ENCODE measurements at places on chromosomes 4 and X. TPM values are rescaled to one million over a fixed set of nuclear protein-coding genes. Genes with fewer than 3 reads are reported as not detected.

- DNase-seq = no peak
- no peak overlapping the region for H3K27ac ChIP-seq
- no peaks in the 10 kb centered on the region for H3K36me3 ChIP-seq
These were observed 419 bp upstream of the RPGR start for GRCh38 chrX:38327775-38328081.

DNA sequence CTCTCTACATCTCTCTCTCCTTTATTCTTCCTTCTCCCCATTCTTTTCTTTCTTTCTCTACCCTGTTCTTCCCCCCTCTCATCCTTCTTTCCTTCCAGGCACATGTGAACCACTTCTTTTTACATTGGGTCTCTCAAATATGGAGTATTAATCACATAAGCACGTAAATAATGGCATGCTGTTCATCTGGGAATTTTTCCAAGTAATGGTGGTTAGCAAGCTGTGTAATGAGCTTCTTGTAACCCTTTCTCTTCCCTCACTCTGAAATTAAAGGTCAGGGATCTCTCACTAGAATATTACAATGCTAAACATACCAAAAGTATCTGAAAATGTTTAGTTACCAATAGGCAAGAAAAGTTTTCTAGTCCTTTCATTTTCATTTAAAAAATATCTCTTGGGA, 239.9 kb upstream of the TEX13A start:
- H3K27me3 ChIP-seq = no peaks in the 10 kb centered on the region
- H3K4me1 ChIP-seq = no peaks in the 10 kb centered on the region
- H3K27ac ChIP-seq = no peak overlapping the region
- no peak overlapping the region for H3K4me3 ChIP-seq

DNA sequence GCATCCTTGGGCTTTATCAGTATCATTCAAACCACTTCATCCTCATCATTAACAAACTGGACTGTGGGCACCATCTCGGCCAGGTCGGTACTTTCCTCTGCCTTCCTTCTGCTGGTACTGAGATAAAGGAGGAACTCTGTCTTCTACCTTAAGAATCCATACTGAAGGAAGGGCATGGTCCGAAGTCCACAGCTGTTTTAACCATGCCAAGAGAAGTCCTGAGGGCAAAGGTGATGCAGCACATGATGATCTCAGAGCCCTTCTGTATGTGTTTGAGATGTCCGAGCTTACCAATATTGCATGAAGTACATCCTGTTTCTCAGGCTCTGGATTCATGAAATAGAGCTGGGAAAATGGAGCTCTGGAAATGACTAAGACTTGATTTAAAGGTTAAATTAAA, 125.5 kb upstream of the STS start:
- no peaks in the 10 kb centered on the region for H3K27me3 ChIP-seq
- no peaks in the 10 kb centered on the region for H3K36me3 ChIP-seq
- no peaks in the 10 kb centered on the region for H3K4me1 ChIP-seq
- H3K27ac ChIP-seq = no peak overlapping the region
- DNase-seq = no peak

DNA sequence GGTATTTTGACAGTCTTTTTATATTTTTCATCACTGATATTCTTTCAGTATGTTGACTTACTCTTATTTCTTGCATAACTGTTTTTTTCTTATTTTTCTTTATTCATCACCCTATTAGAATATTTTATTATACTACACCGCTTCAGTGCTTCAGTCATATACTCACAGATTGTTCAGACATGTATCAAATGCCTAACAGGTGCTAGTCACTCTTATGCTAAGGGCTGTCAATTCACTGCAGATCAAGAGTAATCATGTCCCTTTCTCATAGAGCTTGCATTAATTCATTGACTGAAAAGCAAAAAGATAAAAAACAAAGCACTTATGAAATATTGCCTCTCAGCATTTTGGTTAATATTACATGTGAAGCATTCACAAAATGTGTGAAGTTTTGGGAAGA, 1435.6 kb downstream of the STIM2 start:
- no peaks in the 10 kb centered on the region for H3K27me3 ChIP-seq
- H3K27ac ChIP-seq = no peak overlapping the region
- H3K36me3 ChIP-seq = no peaks in the 10 kb centered on the region
- DNase-seq = no peak
- H3K4me3 ChIP-seq = no peak overlapping the region

DNA sequence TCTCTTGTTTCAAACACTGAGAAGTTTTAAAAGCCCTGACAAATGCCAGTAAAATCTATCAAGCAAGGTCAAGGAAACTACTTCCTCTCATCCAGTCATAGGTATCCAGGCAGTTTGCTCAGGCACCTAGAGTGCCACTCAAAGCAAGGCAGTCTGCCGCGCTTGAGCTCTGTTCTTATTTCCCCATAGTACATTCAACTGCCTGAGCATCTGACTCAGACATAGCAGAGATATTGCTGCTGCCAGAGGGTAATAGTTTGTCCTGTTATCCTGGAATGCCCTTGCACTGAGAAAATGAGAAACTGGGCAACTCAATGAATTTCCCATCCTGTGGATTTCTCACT, 16.1 kb upstream of the ATP8A1 start:
- peak; percentile 27 for DNase-seq
- H3K27me3 ChIP-seq = no peaks in the 10 kb centered on the region
- no peaks in the 10 kb centered on the region for H3K36me3 ChIP-seq
- H3K27ac ChIP-seq = no peak overlapping the region

DNA sequence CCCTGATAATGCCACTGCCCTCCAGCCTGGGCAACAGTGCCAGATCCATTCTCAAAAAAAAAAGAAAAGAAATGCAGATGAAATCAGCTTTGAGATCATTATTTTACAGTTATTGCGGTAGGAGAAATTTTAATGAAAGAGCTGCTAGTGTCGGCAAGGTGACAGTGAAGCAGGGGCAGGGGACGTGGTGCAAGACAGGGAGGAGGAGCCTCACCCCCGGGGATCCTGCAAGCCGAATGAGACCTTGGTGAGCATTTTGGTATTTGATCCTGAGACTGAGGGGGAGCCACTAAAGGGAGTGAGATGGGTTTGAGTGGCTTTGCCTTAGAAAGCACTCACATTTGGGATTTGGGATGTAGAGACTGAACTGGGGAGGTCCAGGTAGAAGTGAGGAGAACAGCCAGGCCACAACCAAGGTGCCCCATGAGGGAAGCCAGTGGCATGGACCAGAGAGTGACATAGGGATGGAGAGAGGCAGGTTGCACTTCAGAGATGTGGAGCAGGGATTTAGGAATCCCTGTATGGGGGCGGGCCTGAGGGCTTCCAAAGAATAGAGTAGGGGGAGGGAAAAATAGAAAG, 23.6 kb downstream of the RBM10 start:
- no peaks in the 10 kb centered on the region for H3K4me1 ChIP-seq
- DNase-seq = no peak
- H3K36me3 ChIP-seq = no peaks in the 10 kb centered on the region
- H3K4me3 ChIP-seq = no peak overlapping the region
- H3K27ac ChIP-seq = no peak overlapping the region

DNA sequence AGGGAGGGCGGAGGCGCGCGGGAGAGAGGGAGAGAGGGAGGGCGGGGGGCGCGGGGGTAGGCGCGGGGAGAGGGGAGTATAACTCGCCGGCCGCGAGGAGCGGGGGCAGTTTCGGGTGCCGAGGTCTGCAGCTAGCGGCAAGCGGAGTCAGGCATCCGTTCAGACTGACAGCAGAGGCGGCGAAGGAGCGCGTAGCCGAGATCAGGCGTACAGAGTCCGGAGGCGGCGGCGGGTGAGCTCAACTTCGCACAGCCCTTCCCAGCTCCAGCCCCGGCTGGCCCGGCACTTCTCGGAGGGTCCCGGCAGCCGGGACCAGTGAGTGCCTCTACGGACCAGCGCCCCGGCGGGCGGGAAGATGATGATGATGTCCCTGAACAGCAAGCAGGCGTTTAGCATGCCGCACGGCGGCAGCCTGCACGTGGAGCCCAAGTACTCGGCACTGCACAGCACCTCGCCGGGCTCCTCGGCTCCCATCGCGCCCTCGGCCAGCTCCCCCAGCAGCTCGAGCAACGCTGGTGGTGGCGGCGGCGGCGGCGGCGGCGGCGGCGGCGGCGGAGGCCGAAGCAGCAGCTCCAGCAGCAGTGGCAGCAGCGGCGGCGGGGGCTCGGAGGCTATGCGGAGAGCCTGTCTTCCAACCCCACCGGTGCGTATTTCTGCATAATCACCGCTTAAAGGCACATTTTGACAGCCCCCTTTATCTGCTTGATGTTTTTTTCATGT, at the start of gene POU4F2:
Gene POU4F2 (plus strand): TSS at position 108 of the 720 bp plus-strand sequence. CDS start 248 bp downstream, at position 356.
- H3K4me1 ChIP-seq = peaks cover 4% of the 10 kb centered on the region
- no peak for DNase-seq
- no peaks in the 10 kb centered on the region for H3K36me3 ChIP-seq
- H3K27me3 ChIP-seq = peaks cover 4% of the 10 kb centered on the region
- no peak within 1 kb of the TSS for H3K27ac ChIP-seq

- no peaks in the 10 kb centered on the region for H3K27me3 ChIP-seq
- H3K4me3 ChIP-seq = no peak overlapping the region
- DNase-seq = no peak
- no peak overlapping the region for H3K27ac ChIP-seq
- no peaks in the 10 kb centered on the region for H3K4me1 ChIP-seq
- H3K36me3 ChIP-seq = no peaks in the 10 kb centered on the region
These were observed 48.0 kb downstream of the CXCL8 start for GRCh38 chr4:73788411-73788810.

DNA sequence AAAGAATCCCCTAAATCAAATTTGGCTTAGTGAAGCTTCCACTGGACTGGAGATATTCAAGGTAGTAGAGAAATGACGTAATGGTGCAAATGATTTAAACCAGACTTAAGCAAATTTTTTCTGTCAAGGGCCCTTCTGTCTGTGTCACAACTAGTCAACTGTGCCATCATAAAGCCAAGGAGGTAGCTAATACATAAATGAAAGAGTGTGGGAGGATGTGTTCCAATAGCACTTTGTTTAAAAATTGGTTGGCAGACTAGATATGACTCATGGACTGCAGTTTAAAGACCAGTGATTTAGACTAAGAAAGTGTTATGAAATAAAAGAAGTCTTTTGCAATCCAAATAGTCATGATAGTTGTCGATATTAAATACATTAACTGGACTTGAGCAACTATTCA, 24.3 kb upstream of the TEX13C start:
- H3K4me1 ChIP-seq = no peaks in the 10 kb centered on the region
- no peaks in the 10 kb centered on the region for H3K27me3 ChIP-seq
- H3K27ac ChIP-seq = no peak overlapping the region
- H3K4me3 ChIP-seq = no peak overlapping the region
- DNase-seq = no peak
- H3K36me3 ChIP-seq = no peaks in the 10 kb centered on the region

- no peaks in the 10 kb centered on the region for H3K36me3 ChIP-seq
- no peaks in the 10 kb centered on the region for H3K27me3 ChIP-seq
- no peaks in the 10 kb centered on the region for H3K4me1 ChIP-seq
- H3K4me3 ChIP-seq = no peak overlapping the region
- no peak for DNase-seq
- no peak overlapping the region for H3K27ac ChIP-seq
These were observed 4.3 kb downstream of the SLC9A7 start for GRCh38 chrX:46754586-46755061.

DNA sequence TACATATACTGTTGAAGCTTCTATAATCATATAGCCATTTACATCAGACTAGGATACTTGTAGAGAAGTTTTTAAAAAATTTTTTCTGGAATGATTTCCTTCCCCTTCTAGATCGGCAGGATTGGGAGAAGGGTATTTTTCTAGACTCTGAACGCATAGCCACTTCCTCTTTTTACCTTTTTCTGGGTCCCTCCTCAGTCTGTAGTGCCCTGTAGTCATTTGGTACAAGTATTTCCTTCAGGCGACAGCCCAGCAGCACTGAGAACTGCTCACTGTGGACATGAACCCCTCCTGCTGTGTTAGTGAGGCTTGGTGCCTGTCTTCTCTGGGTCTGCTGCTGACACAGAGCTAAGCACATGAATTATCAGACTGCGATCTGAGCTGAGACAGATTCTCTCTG, 255.4 kb downstream of the ARHGAP10 start:
- H3K4me3 ChIP-seq = no peak overlapping the region
- no peaks in the 10 kb centered on the region for H3K27me3 ChIP-seq
- H3K36me3 ChIP-seq = no peaks in the 10 kb centered on the region
- H3K27ac ChIP-seq = no peak overlapping the region

- peak overlapping the region; percentile 63 for H3K27ac ChIP-seq
- H3K27me3 ChIP-seq = no peaks in the 10 kb centered on the region
- no peak overlapping the region for H3K4me3 ChIP-seq
- peaks cover 6% of the 10 kb centered on the region for H3K36me3 ChIP-seq
These were observed 18.3 kb downstream of the NOA1 start for GRCh38 chr4:56959100-56959499.

DNA sequence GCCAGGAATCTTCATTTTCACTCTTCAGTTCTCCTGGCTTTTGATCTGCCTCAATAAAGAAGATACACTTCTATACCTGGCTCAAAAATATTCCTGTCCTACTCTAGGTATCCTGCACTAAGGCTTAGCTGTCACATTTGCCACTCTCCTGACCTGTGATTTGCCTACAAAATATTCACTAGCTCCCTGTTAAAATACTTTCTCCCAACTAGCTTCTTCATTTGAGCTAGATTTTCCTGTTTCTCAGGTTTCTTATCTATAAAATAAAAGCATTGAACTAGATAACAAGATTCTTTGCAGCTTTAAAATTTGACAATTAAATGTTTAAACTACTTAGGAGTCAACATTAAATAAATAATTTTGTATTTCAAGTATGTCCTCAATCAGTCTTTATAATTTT, 53.2 kb downstream of the CHIC2 start:
- no peaks in the 10 kb centered on the region for H3K36me3 ChIP-seq
- no peak overlapping the region for H3K4me3 ChIP-seq
- H3K27me3 ChIP-seq = no peaks in the 10 kb centered on the region
- H3K27ac ChIP-seq = no peak overlapping the region
- DNase-seq = no peak
- H3K4me1 ChIP-seq = no peaks in the 10 kb centered on the region

DNA sequence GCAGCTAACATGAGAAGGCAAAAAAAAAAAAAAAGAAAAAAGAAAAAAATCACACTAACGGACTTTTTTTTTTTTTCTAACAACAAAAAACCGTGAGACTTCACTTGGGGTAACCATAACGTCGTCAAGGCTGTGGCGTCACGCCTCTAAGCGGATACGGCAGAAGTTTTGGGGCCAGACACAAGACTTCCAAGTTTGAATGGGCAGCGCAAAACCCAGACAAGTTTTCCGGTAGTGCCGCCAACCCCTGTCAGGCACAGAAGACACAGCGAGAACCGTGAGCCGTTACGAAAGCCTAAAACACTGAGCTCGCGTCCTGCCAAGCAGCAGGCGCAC, 556 bp upstream of the SMARCA5 start:
- H3K4me3 ChIP-seq = peak overlapping the region; percentile 79
- peak overlapping the region; percentile 91 for H3K27ac ChIP-seq
- H3K36me3 ChIP-seq = peaks cover 2% of the 10 kb centered on the region
- no peak for DNase-seq
- peaks cover 30% of the 10 kb centered on the region for H3K4me1 ChIP-seq
- H3K27me3 ChIP-seq = no peaks in the 10 kb centered on the region

GRCh38 chrX:11611965-11612364, 53.8 kb downstream of the ARHGAP6 start:
- H3K36me3 ChIP-seq = no peaks in the 10 kb centered on the region
- H3K4me1 ChIP-seq = no peaks in the 10 kb centered on the region
- DNase-seq = no peak

The SPATA4 gene
- 1.0 TPM for total RNA-seq

The FRG2 gene
- not detected for total RNA-seq

The ARAF gene
- 118 TPM for total RNA-seq

The SCML2 gene
- total RNA-seq = 1.3 TPM

The MAGEA2B gene
- not detected for total RNA-seq

The SPANXA1 gene
- total RNA-seq = not detected

The HMX1 gene
- not detected for total RNA-seq

The KCNIP4 gene
- total RNA-seq = not detected

The CPLX1 gene
- total RNA-seq = 1.6 TPM

The S100P gene
- 1.5 TPM for total RNA-seq

Data from psoas muscle (tissue), 8 donors.